ENCODE measurements at places on chromosomes 1 and 21.

DNA sequence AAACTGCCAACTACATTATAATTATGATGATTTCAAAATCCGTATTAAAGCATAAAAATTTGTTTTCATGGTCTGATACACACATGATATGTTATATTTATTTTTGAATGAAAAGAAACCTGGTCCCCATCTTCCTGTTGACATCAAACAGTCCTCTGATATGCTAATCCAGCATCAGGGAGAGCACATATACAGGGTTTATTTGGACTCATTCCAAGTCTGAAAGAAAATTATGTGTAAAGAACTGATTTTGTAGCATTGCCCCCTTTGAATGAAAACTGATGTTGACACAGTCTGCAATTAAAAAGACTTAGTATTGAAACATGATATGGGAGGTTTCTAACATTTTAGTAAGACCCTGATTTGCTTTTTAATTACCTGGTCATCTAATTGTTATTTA is 119.4 kb downstream of the NEK7 start:
- DNase-seq: no peak

DNA sequence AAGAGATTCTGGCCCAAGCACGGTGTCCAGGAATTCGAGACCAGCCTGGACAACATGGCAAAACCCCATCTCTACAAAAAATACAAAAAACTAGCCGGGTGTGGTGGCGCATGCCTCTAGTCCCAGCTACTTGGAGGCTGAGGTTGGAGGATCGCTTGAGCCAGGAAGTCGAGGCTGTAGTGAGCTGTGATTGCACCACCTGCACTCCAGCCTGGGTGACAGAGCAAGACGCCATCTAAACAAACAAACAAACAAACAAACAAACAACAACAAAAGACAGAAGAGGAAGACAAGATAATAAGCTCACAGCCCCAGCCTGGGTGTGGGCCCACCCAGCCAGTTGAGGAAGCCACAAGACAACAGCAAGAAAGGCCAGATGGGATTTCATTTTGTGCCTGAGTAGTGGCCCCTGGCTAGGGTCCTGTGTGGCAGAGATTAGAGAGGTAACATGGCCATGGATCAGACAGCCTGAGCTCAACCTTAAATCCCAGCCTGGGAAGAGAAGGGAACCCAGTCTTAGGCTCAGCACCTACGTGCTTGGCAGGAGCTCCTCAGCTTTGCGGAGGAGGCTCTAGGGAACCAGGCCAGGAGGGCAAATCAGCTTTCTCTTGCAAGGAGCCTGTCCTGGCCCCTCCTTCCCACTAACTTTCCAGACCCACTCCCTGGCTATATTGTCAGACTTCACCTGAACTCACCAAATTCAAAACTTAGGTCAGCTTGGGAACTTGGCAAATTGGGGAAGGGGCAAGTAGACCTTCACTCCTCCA is 4.9 kb upstream of the BEST4 start:
- no peak for DNase-seq

DNA sequence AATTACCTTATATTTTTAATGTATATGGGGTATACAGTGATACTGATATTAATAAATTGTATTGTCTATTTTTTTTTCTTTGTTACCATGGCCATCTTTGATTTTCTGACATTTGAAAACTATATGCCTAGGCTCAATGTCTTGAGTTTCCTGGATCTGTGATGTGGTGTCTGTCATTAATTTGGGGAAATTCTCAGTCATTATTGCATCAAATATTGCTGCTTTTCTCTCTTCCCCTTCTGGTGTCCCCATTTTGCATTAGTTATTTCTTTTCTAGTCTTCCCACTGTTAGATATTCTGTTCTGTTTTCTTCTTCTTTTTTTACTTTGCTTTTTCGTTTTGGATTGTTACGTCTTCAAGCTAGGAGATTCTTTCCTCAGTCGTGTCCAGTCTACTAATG is 33.8 kb downstream of the ZBTB40 start:
- no peak for DNase-seq

- DNase-seq: no peak
Observed at GRCh38 chr1:59413327-59413720, 116.4 kb downstream of the FGGY start.

DNA sequence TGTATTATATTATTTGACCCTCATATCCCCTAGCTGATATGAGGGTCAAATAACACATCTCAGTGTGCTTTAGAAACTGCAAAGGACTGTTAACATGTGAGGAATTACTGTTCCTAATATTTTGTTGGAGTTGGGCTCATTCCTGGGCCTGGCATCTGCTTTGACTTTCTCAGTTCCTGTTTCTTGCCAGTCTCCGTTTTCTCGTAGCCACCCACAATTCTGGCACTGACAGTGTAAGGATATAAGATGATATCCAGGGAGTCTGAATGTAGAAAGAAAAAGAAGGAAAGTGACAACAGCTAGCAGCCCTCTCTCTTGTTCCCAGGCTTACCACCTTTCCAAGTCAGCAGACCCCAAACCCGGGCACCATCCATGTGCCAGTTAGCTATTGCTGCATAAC is 54.4 kb upstream of the SCMH1 start:
- DNase-seq: no peak

GRCh38 chr1:110307239-110307974 is 31.8 kb upstream of the RBM15 start:
- DNase-seq: no peak

DNA sequence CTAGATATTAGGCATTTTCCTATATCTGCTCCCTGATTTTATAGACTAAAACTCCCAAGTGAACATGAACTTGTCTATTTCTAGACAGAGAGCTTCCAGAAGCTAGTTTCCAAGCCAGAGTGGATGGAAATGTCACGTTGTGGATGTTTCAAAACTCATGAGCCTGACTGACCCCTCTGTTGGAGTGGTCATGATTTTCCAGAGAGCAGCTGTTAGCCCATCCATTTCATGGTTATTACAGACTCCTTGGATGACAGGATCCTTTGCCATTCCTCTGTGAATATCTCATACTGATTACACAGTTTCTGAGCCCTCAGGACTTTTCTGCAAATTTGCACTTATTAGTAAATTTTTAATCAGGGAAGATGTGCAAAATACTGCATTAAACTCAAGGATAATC is 76.8 kb upstream of the ATF3 start:
- no peak for DNase-seq

DNA sequence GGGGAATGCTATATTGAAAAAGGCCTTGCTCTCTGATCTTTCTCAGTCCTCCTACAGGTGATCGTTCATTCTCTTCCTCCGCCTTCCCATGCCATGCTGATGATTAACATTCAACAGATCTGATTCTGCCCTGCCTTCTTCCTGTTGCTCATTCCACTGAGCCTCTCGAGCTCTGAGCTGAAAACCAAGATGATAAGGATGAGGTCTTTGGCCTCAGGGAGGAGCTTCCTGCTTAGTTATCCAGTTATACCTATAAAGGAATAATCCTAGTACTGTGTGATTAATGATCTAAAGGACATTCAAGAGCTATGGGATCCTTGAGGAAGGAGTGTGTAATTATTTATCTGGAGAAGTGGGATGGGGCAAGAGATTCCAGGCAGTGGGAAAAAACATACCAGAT is 25.2 kb upstream of the MAP3K7CL start:
- no peak for DNase-seq

GRCh38 chr1:29782846-29783507 is 546.7 kb downstream of the PTPRU start:
- DNase-seq: no peak

- DNase-seq: no peak
Observed at GRCh38 chr21:42027085-42027821, 17.1 kb upstream of the ZBTB21 start.

GRCh38 chr1:204045430-204045829 is 27.5 kb upstream of the SOX13 start:
- DNase-seq: no peak

GRCh38 chr1:214002472-214002871 is 14.7 kb downstream of the PROX1 start:
- DNase-seq: peak; percentile 91

DNA sequence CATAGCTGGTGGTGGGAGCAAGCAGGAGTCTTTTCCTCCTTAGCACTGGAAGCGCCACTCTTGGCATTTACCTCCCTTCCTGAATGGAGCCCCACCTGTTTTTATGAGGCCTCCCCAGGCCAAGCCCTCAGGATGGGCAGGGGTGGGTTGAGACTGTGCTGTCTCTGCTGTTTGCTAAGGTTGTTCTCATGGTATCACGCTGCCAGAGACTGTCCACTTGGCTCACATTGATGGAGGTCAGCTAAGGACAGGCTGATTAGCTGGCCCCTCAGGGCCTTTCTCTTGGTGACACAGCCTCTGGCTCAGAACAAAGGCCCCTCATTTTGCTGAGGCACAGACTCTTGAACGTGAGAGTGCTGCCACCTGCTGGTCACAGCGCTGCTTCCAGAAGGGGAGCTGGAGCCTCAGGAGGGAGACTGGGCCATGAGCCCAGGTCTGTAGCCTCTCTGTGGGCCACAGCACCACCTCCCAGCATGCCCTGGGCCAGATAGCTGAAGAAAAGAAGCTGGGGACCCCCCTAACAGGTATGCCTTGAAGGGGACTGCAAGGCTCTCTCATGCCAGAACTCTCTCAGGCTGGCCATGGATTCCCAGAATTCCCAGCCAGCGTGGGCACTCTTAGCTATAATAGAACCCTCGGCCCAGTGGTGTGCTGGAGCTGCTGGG is 85.6 kb downstream of the CD58 start:
- peak; percentile 98 for DNase-seq

- DNase-seq: no peak
Observed at GRCh38 chr1:4598561-4598960, 55.8 kb upstream of the AJAP1 start.

DNA sequence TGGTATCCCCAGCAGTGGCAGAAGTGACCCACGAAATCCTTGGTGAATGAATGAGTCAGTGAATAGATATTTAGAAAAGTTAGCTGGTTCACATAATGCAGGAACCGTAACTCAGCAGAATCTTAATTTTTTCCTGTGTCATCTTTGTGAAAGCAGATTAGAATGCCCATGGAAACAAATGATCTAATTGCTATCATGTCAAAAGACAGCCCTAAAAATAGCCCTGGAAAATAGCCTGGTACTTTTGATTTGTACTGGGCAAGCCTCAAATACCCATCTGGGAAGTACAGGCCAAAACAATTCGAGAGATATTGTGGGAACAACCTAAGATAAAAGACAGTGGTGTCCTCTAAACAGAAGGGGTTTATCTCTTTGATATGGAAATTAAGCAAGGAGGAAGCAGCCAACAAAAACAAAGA is 21.1 kb downstream of the FYB2 start:
- no peak for DNase-seq

- DNase-seq: no peak
Observed at GRCh38 chr1:110267260-110267659, 57.1 kb downstream of the KCNC4 start.

DNA sequence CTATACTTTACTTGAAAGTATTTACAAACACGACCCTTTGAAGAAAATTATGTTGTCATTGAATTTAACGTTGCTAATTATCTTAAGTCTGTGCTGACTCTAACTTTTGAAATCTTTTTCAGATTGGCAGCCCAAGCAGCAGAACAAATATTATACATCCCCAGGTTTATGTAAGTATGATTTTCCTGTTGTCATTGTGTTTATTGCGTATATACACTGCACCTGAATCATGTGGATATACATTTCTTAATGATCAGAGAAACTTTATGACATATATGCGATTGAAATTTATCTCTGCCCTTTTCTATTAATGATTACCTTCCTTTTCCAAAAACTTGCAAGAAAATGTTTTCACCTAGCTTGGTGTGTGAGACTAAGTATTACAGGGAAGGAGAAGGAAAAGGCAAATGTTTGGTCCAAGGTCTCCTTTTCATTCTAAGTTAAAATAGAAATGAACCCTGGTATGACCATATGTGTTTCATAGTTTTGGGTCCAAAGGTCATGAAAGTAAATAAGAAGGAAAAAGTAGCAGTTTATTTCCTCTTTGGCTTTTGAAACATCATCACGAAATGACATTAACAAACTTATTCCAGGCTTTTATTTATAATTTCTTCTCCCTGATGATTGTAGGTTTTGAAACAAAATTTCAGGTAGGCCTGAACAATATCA is 116.8 kb downstream of the VPS13D start:
- DNase-seq: no peak

DNA sequence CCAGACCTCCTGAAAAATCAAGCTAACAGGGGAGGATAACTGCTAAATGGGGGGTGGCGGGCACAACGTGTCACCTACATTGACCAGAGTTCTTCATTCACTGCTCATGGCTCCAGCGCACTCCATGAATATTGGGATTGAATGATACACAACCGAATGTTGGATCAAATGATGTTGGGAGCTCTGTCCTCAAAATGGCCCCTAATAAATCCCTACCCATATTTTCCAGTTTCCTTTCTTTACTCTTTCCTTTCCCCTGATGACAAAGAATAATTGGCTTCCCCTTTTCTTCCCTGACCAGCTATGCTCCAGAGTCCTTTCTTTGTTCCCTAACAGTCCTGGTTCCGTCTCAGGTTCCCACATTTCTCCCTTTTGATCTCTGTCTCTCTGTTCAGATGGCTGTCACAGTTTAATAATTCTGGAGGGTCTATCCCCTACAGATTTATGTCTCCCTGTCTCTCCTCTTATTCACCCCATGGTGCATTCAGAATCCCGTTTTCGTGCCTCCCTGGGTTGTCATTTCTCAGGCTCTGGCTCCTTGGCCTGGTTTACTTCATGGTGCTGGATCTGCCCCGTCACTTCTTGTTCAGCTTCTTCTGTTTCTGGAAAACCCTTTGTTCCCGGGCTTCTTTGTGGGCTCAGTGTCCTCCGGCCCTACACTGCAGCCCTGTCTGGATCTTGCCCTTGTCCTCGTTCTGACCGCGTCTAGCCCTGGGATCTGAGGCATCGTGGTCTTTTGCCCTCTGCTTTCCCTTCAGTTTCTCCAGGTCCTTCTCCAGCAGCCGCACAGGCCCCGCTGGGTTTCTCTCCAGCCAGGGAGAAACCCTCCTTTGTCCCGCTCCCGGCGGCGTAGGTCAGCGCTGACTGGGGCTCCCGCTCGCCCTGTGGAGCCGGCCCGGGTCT is 78.3 kb downstream of the NDUFS5 start:
- DNase-seq: peak; percentile 87

DNA sequence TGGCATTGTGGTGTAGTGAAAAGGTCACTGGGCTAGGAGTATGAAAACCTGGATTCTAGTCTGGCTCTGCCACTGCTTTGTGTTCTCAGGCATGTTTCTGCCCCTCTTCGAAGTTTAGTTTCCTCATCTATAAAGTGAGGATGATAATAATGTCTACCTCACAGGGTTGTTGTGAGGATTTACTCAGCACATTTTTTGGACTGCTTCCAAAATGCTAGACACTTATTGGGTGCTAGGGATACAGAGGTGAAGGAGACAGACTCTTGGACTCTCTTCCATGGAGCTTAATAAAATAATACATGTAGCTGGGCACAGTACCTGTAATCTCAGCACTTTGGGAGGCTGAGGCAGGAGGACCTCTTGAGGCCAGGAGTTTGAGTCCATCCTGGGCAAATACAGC is 3.6 kb downstream of the KIF2C start:
- no peak for DNase-seq

DNA sequence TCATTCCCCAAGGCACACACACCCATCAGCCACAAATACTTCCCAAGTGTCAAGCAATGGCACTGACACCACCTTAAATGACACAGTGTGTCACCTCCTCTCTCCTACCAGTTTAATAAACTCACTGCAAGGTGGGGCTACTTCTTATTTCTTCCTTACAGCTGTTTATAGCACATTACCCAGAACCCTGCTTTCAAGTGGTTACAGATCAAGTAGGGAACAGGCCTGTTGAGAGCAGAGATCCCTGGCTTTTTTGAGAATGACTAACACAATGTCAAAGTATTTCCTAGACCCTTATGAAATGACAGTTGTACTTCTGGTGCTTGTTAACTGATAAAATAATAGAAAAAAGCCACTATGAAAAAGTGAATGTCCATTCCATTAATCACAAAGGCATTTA is 19.8 kb downstream of the ZBTB17 start:
- DNase-seq: no peak

Measured in NCI-H526 (cell line).